Panc1 (cell line): ENCODE measurements at places on chromosomes 2 and 18. TPM values are rescaled to one million over a fixed set of nuclear protein-coding genes. Genes with fewer than 3 reads are reported as not detected.

The HOXD8 gene
- total RNA-seq = not detected

The HJURP gene
- total RNA-seq = 87.0 TPM

The CHRND gene
- total RNA-seq = not detected

The HOXD13 gene
- not detected for total RNA-seq

The DRC1 gene
- total RNA-seq = 0.18 TPM

The TMEM247 gene
- total RNA-seq = not detected

The MAP3K19 gene
- not detected for total RNA-seq

The TIGD1 gene
- 5.1 TPM for total RNA-seq

DNA sequence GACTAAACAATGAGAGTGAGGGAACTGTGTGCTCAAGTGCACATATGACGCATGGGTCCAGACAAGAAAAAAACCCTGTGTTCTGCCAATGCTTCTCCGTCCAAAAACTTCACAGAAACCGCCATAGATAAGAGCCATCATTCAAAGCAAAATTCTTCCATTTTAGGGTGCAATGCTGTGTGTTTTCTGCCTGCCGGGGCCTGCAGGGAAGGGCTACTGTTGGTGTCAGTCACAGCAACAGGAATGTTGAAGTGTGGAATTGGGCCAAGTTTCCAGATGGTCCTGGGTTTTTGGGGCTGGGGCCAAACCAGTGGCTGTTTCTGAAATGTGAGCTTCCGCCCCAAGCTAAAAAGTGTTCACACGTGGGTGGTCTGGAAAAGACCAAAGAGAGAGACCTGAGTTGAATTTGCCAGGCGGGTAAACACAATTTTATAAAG, 677 bp upstream of the MC2R start:
- H3K4me3 ChIP-seq = no peak overlapping the region
- no peaks in the 10 kb centered on the region for H3K4me1 ChIP-seq
- H3K27ac ChIP-seq = no peak overlapping the region

GRCh38 chr2:47152803-47153202, 2.3 kb downstream of the STPG4 start:
- H3K4me1 ChIP-seq = 0 out of 2 replicates have a peak, but pooled peaks cover 3% of the 10 kb centered on the region
- no peak for DNase-seq
- H3K36me3 ChIP-seq = peaks cover 28% of the 10 kb centered on the region
- no peak overlapping the region for H3K27ac ChIP-seq

DNA sequence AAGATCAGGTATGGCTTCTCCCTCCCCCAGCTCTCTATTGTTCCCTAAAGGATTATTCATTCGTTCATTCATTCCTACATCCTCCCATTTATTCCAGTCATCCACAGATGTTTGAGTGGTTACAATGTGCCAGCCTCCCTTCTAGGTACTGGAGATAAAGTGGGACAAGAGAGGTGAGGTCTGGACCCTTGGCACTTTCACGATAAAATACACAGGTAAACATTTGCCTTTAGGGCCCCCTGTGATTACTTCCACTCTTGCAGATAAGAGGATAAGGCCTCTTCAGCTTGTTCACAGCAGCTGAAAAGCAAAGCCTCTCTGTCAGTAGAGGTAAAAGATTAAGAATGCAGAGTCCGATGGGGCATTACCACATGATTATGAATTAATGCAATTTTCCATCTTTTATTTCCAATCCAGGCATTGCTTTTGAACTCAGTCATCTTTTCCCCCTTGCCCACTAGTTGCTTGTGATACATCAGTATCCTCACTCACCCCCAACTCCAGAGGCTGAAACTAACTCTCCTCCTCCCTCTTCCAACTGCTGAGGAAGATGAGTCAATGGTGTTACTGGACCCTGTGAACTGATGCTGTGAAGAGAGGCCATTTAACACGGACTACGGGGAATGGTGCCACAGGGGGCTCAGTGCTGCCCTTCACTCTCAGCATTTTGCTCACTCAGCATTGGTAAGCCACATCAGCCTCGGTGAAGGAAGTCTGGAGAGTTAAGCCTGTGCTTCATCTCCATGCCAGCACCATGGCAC, 1.1 kb upstream of the DPP4 start:
- peaks cover 14% of the 10 kb centered on the region for H3K27me3 ChIP-seq
- no peak overlapping the region for H3K4me3 ChIP-seq
- no peak overlapping the region for H3K27ac ChIP-seq

GRCh38 chr18:45291621-45292615, 323.4 kb upstream of the SLC14A2 start:
- H3K36me3 ChIP-seq = no peaks in the 10 kb centered on the region
- no peaks in the 10 kb centered on the region for H3K27me3 ChIP-seq
- H3K27ac ChIP-seq = no peak overlapping the region
- no peak overlapping the region for H3K4me3 ChIP-seq
- H3K4me1 ChIP-seq = no peaks in the 10 kb centered on the region

GRCh38 chr2:71846669-71847291, 300.9 kb downstream of the CYP26B1 start:
- H3K36me3 ChIP-seq = no peaks in the 10 kb centered on the region
- no peaks in the 10 kb centered on the region for H3K27me3 ChIP-seq
- DNase-seq = no peak
- no peaks in the 10 kb centered on the region for H3K4me1 ChIP-seq
- no peak overlapping the region for H3K4me3 ChIP-seq
- no peak overlapping the region for H3K27ac ChIP-seq

DNA sequence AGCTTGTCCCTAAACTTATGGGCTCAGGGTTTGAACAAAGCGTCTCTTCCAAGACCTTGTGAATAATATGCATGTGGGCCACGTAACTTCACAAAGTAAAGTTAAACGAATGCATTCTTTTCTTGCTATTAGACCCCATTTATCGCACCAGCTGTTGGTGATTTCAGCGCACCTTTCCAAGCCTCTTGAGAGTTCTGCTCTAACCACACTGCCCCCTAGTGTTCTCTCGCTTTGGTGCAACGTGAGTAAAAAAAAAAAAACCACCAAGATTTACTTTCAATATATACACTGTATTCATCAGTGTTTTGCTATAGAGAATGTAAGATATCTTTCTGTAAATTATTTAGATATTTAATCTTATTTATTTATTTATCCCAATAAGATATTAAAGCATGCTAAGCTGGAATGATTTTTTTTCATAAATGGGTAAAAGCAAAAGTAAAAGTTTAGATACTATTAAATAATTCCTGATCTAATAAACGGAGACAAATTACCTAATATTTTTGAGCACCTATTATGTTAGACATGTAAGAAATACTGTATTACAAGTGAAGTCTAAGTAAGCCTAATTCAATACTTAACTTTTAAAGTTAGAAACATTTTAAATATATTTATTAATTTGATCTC, 459.5 kb downstream of the DLGAP1 start:
- H3K36me3 ChIP-seq = no peaks in the 10 kb centered on the region
- DNase-seq = peak; percentile 52
- peak overlapping the region; percentile 3; the same call in 1 of the 2 replicates for H3K27ac ChIP-seq
- H3K4me3 ChIP-seq = no peak overlapping the region
- peaks cover 7% of the 10 kb centered on the region; the same call in 1 of the 2 replicates for H3K4me1 ChIP-seq

DNA sequence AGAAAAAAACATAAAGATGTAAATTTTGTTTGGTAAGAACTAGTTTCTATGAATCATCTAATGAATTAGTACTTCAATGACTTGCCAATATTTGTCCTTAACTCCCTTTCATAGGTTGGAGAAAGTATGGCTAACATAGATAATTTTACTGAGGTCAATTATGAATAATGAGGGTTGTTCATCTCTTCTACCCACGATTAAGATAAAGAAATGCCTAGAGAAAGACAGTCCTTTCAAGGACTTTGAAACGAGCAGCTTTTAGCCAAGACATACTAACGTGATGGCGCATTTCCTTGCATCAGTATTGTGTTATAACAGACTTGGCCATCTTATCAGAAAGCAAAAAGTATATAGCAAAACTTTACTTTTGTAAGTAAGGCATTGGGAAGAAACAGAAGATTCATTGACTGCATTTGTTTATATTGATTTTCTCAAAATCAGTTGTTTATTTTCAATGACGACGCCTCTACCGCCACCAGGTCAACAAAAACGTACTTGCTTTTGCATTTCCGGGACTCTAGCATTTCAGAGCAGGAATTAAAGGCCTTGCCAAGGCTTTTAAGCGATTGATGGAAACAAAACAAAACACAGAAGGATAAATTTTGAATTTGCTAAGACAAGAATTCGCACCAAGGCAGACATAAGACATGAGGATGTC, 961 bp downstream of the RBM43 start:
- DNase-seq = no peak
- H3K27ac ChIP-seq = peak overlapping the region; percentile 98
- peaks cover 16% of the 10 kb centered on the region for H3K4me1 ChIP-seq
- H3K27me3 ChIP-seq = no peaks in the 10 kb centered on the region

GRCh38 chr2:157644776-157645175, 16.1 kb upstream of the ACVR1C start:
- H3K4me3 ChIP-seq = no peak overlapping the region
- no peaks in the 10 kb centered on the region; the same call in 1 of the 2 replicates for H3K27me3 ChIP-seq
- no peaks in the 10 kb centered on the region for H3K36me3 ChIP-seq
- H3K4me1 ChIP-seq = no peaks in the 10 kb centered on the region

- DNase-seq = no peak
- H3K4me3 ChIP-seq = no peak overlapping the region
- no peak overlapping the region for H3K27ac ChIP-seq
- no peaks in the 10 kb centered on the region for H3K27me3 ChIP-seq
- H3K36me3 ChIP-seq = no peaks in the 10 kb centered on the region
These were observed 2.8 kb downstream of the SP9 start for GRCh38 chr2:174337337-174338146.

DNA sequence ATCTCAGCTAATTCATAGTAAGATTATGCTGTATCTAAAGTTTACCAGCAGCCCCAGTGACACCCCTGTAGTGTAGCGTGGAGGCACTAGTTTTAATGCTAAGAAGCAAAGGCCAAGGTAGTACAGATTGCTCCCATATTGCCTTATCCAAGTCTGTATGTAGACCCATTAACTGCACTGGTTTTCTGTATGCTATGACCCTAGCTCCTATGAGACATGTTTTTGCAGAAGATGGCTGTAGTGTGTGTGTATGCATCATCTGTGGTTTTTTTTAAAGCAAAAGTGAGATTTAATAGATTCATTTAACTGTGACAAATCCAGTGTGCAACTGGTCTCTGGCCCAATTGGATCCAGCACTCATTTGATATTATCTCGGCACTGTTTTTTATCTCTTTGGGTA, 86.5 kb downstream of the HAUS1 start:
- H3K27ac ChIP-seq = no peak overlapping the region
- DNase-seq = no peak
- no peaks in the 10 kb centered on the region; the same call in 1 of the 2 replicates for H3K4me1 ChIP-seq
- no peaks in the 10 kb centered on the region for H3K27me3 ChIP-seq
- no peaks in the 10 kb centered on the region for H3K36me3 ChIP-seq

DNA sequence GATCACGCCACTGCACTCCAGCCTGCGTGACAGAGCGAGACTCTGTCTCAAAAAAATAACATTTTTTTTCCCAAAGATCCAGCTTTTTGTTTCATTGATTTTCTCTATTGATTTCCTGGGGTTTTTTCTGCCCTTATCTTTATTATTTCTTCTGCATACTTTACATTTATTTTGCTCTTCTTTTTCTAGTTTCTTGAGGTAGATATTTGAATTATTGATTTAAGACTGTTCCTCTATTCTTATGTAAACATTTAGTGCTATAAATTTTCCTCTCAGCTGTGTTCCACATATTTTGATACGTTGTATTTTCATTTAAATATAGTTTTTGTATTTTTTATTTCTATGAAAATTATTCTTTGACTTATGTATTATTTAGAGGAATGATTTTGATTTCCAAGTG, 89.8 kb downstream of the TEX51 start:
- peaks cover 12% of the 10 kb centered on the region for H3K27me3 ChIP-seq
- no peak overlapping the region for H3K27ac ChIP-seq
- no peak for DNase-seq
- H3K4me3 ChIP-seq = no peak overlapping the region
- H3K4me1 ChIP-seq = no peaks in the 10 kb centered on the region

DNA sequence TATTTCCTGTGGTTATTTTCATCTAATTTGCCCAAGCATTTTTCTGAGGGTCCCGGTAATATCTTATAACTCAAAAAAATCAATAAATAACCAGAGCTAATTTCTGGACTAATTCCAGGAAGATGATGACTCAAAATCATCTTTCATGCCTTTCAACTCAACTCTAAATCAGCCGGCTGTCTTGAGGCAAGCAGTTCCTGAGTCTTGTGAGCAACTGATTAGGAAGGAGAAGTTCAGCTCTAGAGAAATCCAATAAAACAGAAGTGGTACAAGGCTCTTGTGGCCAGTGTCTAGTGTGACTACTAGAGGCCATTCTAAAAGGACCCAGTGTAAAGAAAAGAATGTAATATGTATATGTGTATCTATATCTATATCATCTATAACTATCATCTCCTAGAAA, 890.4 kb downstream of the TRIB2 start:
- no peak overlapping the region for H3K4me3 ChIP-seq
- DNase-seq = no peak
- H3K27me3 ChIP-seq = no peaks in the 10 kb centered on the region
- H3K27ac ChIP-seq = no peak overlapping the region
- no peaks in the 10 kb centered on the region for H3K4me1 ChIP-seq

- no peaks in the 10 kb centered on the region for H3K27me3 ChIP-seq
- H3K4me3 ChIP-seq = no peak overlapping the region
- no peak overlapping the region for H3K27ac ChIP-seq
- no peaks in the 10 kb centered on the region for H3K36me3 ChIP-seq
- H3K4me1 ChIP-seq = no peaks in the 10 kb centered on the region
These were observed 730.6 kb upstream of the FANCL start for GRCh38 chr2:58971511-58972360.

- H3K4me3 ChIP-seq = no peak overlapping the region
- no peaks in the 10 kb centered on the region for H3K4me1 ChIP-seq
- no peaks in the 10 kb centered on the region for H3K36me3 ChIP-seq
- no peaks in the 10 kb centered on the region for H3K27me3 ChIP-seq
- H3K27ac ChIP-seq = no peak overlapping the region
These were observed 52.0 kb downstream of the FECH start for GRCh38 chr18:57534511-57534909.

DNA sequence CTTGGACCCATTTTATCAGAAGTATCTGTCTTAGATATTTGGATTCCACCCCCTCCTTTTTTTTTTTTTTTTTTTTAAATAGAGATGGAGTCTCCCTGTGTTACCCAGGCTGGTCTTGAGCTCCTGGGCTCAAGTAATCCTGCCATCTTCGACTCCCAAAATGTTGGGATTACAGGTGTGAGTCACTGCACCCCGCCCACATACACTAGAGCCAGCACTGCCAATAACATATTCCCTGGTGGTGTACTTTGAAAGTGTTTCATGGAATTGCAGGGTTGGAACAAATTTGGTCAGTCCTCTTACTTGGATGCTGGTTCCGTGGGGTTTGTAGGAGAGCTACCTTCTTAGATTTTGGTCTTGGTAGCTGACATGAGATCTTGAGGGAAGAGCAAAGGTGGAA, 15.0 kb downstream of the PDCL3 start:
- no peak overlapping the region for H3K27ac ChIP-seq
- H3K4me1 ChIP-seq = no peaks in the 10 kb centered on the region
- no peaks in the 10 kb centered on the region; the same call in 1 of the 2 replicates for H3K36me3 ChIP-seq
- no peak overlapping the region for H3K4me3 ChIP-seq
- DNase-seq = no peak

- no peak overlapping the region for H3K27ac ChIP-seq
- H3K36me3 ChIP-seq = no peaks in the 10 kb centered on the region
These were observed 55.4 kb upstream of the GLI2 start for GRCh38 chr2:120680136-120680761.

DNA sequence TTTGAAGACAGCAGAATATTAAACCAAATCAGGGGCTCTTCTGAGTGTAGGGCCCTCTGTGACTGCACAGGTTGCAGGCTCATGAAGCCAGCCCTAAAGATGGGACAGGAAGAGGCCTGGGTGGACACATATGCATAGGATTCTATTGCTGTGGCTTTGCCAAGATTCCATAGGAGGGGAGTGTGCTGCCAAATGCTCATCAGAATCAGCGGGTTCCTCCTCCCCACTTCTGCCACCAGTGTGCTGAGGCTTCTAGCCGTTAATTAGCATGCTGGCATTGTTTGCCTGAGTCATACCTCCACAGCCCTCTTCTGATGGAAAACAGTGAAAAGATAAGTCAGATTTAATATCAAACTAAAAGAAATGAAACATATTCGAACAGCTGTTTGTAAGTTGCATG, 103.9 kb upstream of the TMEFF2 start:
- no peak for DNase-seq
- no peaks in the 10 kb centered on the region for H3K4me1 ChIP-seq
- H3K4me3 ChIP-seq = no peak overlapping the region
